ENCODE measurements at places on chromosomes 7 and 10.

DNA sequence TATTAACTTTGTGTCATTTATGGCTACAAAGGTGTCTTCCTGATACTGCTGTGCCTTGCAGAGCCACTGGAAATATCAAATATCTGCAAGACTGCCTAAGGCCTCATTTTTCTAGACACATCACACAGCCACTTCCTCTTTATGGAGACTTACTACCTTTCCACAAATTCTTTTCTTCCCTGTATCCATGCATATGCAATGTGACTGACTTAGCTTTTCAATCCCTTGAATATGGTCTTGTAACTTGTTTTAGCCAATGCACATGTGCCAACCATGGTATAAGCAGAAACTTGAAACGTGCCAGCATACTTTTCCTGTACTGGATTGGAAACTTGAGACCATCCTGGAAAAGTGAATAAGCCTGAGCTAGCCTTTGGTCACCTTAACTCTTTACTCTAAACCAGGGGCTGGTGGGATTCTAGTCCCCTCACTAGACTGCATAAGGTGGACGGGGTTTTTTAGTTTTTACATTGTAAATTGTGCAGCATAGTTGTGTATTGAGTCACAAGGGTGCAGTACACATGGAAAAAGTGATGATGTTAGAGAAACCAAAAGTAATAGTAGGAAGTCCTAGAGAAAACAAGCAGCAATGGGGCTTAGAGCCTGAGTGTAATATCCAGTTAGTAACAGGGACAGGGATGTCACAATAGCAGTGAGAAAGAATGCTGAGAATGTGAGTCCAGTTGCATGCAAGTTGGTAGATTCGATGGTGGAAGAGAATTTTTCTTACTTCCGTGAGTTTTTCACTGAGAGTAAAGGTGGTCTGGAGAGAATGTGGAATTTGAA, 879.5 kb downstream of the SORCS1 start:
- DNase-seq = no peak

- DNase-seq = no peak
Observed at GRCh38 chr10:118216571-118217170, 125.5 kb downstream of the FAM204A start.

DNA sequence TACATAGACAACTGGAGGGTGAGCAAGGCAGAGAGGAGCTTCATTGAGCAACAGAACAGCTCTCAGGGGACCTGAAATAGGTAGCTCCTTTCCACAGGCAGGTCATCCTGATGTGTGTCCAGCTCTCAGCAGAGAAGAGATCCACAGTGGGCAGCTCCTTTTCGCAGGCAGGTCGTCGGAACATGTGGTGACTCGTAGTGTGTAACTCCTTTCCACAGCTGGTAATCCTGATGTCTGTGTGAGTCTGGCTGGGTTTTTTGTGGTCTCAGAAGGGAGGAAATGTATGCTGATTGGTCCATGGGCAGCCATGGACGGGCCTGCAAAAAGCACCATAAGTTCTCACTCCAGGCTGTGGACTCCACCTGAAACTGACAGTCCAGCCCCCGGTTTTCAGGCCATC, 24.4 kb upstream of the TES start:
- DNase-seq = no peak

DNA sequence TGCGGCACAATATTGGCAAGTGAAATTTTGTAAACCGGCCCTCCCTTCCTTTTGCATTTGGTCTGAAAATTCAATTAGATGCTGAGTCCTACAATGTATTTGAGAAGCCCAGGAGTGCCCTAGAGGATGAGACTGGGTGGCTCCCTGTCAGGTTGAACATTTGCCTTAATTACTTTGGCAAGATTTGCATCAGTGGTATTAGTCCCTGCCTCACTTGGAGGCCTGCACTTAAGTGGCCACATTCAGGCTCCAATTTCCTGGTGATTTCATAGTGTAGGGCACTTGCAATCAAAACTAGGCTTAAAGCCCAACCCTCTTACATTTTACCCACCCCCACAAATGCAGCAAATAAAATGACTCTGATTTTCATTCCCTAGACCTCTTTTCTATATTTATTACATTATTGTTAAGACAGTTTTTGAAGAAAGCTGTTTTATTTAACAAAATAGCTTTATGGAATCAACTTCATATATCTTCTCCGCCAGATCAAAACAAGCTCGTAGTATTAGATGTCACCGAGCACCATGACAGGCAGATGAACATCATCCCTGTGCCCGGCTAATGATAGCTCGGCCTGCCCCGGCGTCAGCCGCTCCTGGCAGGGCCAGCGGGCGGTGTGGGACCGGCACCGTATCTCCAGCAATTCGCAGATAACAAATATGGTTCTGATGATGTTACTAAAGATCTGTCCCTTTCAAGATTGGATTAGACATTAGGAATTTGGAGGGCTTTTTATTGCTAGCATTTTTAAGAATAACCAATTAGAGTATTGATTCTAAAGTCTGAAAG, 73.6 kb downstream of the EGFR start:
- no peak for DNase-seq

- no peak for DNase-seq
Observed at GRCh38 chr10:131749767-131750142, 151.1 kb upstream of the PPP2R2D start.

DNA sequence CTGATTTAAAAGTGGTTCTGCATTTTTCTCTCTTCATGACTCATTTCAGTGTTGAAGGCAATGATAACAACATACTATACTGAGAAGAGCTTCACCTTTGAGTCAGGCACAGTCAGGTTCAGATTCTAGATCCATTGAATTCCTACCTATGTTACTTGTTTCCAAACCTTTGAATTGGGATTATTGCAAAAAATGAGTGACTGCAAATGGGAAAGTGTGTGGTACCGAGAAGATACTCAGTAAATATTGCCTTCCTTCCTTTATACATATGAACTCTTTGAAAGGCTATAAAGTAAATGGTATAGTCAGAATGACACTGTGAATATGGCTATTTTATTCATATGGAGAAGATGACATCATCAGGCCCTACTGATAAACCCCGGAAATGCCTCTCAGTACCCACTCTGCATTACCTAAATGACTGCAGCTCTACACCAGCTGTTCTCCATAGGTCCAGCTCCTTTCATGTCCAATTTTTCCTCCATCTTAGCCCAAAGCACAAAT, 66.7 kb upstream of the FGL2 start:
- DNase-seq = no peak

- DNase-seq = no peak
Observed at GRCh38 chr7:50446542-50446960, 3.6 kb downstream of the FIGNL1 start.

DNA sequence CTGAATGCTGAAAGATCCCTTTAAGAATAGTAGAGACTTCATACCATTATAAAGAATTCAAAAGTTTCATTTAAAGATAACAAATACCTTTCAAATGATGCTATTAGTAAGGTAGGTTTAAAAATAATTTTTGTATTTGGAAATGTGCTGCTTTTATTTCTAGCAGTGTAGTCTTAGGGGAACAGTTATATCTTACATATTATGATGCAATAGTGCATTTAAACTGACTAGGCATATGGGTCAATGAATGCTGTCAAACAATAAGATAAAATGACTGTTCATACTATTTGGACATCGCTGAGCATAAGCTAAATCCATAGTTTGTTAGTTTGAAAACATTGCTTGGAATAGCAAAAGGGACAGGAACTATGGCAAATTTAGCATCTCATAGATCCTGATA, 354.8 kb upstream of the SEMA3A start:
- DNase-seq = no peak

- no peak for DNase-seq
Observed at GRCh38 chr7:151249732-151250072, 1.2 kb upstream of the SMARCD3 start.

DNA sequence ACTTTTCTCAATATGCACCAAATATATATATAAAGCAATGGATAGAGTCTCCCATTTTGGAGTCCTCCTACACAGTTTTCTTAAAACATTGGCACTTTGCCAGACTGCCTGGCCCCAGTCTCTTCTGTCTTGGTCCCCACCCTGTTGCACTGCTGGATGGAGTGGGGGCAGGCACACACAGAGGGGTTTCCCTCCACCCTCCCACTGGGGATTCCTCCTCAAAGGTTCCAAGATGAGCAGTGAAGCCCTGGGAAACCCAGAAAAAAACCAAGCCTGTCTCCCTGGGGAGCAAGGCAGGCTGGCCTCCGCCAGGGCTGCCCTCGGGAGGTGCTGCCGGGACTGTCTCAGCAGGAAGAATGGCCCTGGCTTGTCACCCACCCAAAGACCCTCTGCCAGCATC, 68.0 kb downstream of the SH3PXD2A start:
- DNase-seq = no peak

DNA sequence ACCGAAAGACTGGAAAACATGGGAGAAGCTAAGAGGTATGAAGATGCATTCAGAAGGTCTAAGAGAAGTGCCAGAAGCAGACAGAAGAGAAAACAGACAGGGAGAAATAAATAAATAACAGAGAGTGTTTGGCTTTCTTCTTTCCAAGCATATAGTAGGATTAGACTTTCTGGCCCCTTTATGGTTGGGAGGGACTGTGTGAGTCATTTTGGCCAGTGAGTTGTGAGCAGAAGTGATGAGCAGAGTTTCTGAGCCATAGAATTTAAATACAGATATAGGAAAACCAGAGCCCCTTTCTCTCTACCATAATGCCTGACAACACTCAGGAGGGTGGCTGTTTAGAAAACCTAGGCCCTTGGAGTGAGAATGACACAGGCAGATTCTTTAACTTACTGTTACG, 171.0 kb downstream of the PPP1R17 start:
- DNase-seq = no peak

- DNase-seq = no peak
Observed at GRCh38 chr10:92122941-92123450, 167.9 kb downstream of the CPEB3 start.

DNA sequence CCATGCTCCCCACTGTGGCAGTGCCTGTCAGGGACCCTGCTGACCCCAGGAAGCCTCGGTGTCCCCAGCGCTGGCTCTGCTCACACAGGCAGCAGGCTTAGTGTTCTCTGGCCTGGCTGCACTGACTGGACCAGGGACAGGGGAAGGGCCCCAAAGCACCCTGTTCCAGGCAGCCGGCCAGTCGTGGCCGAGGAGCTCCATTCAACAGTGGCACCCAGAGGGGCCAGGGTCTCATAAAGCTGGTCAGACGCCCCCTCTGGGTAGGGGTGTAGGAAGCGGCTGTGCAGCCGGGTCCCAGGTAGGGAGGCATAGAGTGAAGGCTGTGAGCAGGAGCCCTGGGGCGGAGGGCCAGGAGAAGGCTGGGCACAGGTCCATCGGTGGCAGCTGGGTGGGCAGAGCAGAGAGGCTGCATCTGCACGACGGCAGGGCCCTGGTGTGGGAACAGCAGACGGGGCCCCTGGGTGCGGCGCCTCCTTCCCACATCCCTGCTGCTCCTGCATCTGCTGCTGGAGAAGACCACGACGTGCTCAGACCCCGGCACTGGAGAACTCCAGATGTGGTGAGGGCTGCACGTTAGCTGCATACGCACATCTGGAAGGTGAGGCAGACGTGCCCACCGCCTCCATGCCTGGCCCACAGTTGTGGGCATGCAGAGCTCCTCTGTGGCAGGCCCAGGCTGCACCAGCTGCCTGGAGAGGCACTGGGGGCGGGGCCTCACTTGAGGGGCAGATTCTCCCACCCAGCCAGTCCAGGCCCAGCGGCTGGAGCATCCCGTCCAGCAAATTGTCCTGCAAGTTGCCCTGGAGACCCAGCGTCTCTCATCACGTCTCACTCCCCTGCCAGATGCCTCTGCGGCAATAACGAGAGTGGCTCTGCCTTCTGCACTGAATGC, 25.1 kb downstream of the MNX1 start:
- DNase-seq = no peak

DNA sequence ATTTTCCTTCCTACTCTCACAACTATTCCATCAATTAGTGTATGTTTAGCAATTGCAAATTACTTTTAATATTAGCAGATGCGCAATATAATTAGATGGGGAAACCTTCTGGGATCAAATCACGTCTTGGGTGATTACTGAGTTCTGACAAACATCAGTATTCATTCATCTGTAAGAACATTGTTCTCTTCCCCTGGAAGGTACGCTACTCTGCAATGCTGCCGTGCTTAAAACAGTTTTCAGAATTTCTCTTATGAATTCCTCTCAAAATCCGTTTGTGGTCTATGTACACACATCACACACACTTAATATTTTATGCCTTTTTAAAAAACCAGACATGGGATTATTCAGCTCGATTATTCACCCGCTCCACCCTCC, 237.5 kb upstream of the NEBL start:
- no peak for DNase-seq

DNA sequence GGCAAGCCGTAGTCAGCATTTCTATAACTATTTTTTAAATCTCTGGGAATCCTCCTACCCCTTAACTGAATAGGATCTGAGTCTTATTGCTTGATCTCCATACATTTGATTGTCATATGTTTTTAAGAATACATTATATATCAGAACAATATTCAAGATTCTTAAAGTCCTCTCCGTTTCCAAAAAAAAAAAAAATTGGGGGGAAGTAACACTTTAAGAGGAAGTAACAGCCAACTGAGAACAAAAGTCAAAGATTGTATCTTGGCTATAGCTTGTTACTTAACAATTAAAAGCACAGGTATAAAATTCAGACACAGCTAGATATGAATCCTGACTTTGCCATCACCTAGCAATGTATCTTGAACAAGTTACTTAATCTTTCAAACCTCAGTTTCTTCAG, 169.9 kb upstream of the ADO start:
- no peak for DNase-seq

DNA sequence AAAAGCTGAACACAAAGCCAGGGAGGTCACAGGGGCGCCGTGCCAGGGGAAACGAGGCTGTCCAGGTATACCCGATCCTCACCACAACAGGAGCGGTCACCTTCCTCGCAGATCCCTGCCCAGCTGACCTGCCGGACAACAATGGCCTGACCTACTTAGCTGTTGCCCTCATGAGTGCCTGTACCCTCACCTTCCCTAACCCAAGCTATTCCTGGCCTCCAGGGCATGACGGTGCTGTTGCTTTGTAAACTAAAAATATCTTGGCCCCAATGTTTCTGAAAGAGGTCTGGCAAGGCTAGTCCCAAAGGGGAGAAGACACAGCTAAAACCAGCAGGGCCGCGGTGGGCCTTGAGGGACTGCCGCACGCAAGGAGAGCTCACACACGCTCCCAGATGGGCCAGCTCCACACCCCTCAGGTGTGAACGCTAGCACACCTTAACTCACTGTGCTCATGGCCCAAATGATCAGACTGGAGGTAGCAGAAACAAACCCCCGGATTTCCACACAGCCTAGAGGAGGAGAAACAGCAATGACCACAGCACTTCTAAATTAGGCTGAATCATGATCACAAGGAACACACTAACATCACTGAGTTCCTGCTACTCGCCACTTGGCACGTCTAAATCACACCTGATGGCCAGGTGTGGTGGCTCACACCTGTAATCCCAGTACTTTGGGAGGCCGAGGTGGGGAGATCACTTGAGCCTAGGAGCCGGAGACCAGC, 66.3 kb upstream of the CYTH3 start:
- DNase-seq = no peak

- no peak for DNase-seq
Observed at GRCh38 chr7:100087055-100087750, 1.6 kb upstream of the COPS6 start.

GRCh38 chr7:40870108-40870507, 735.3 kb downstream of the SUGCT start:
- DNase-seq = no peak

DNA sequence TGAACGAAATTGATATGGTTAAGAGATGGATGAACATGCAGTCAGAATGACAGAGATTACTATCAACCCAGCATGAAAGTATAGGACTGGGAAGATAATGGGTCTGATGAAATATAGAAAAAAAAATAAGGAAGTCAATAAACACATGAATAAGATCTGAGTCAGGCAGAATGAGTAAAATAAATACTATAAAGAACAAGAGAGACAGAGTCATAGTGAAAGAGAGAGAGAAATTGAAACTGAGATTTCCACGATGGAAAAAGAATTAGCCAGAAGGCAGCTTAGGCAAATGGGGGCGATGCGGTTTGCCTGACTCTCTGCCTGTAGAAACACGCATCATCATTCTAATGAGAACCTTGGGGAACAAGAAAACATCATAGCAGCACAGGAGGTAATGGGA, 26.6 kb downstream of the SEMA3D start:
- DNase-seq = no peak

All from stimulated activated CD8-positive, alpha-beta memory T cell treated with anti-CD3 and anti-CD28 coated beads, Interleukin-7, amount 100 ng/mL, for 4 hours (primary cell).